ENCODE measurements at places on chromosomes 5 and 9. TPM values are rescaled to one million over a fixed set of nuclear protein-coding genes. Genes with fewer than 3 reads are reported as not detected.
A peak's percentile ranks its signal among the peaks of the same experiment; 100 is the strongest.

- no peak for DNase-seq
Observed at GRCh38 chr9:121972501-121972981, 120.6 kb downstream of the TTLL11 start.

- no peak for DNase-seq
Observed at GRCh38 chr5:24714746-24715145, 70.0 kb upstream of the CDH10 start.

GRCh38 chr5:133273661-133274596 is 222.1 kb downstream of the HSPA4 start:
- DNase-seq = no peak

- DNase-seq = no peak
Observed at GRCh38 chr5:98585661-98586310, 187.7 kb upstream of the RGMB start.

DNA sequence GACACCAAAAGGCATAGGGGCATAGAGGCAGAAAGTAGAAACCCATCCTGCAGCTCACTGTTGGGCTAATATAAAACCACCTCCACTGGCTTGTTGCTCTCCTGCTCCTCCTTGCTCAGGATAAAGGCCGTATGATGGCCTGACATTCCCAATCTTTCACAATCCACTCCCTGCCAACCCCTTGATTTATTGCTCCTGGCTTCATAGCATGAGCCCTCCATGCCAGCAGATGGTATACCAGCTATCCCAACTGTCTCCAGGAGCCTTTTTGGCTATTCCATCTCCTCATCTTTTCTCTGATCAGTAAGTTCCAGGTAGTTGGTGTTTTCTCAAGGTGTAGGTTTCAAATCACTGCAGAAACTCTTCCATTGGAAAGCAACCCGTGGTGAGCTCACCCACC is 128.8 kb downstream of the EGFLAM start:
- DNase-seq = no peak

DNA sequence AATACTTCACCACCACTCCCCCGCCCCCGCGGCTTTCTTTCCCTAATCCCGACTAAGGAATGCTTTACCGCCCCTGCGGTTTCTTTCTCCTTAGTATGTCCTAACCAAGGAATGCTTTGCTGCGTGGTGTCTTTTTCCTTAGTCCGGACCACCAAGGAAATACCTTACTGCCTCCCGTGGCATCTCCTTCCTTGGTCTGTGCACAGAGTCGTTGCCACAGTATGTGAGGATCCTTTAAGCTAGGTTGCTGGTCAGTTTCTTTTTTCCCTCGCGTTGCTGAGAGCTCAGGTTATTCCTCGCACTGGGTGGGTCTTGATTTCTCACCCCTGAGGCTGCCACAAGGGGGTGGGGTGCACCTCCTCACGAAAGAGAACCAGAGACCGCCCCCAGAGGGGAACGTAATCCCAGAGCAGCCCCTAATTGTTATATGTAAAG is 309.4 kb downstream of the NR3C1 start:
- no peak for DNase-seq

DNA sequence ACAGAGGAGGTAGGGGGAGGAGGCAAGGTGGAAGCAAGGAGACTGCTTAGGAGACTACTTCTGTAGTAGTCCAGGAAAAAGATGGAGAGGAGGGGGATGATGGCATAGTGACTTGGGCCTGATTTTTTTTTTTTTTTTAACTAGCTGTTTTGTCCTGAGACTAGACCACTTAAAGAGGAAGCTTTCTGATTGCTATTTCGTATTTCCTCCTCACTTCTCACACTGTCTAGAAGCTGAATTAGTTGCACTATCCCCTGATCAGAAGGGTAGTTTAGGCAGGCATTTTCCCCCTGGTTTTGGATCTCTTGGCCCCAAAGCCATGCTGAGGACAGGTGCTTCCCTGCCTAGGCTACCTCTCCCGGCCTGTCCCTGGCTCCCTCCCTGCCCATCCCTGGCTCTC is 14.9 kb downstream of the LARP1 start:
- no peak for DNase-seq

- no peak for DNase-seq
Observed at GRCh38 chr5:528629-529511, 4.6 kb upstream of the SLC9A3 start.

DNA sequence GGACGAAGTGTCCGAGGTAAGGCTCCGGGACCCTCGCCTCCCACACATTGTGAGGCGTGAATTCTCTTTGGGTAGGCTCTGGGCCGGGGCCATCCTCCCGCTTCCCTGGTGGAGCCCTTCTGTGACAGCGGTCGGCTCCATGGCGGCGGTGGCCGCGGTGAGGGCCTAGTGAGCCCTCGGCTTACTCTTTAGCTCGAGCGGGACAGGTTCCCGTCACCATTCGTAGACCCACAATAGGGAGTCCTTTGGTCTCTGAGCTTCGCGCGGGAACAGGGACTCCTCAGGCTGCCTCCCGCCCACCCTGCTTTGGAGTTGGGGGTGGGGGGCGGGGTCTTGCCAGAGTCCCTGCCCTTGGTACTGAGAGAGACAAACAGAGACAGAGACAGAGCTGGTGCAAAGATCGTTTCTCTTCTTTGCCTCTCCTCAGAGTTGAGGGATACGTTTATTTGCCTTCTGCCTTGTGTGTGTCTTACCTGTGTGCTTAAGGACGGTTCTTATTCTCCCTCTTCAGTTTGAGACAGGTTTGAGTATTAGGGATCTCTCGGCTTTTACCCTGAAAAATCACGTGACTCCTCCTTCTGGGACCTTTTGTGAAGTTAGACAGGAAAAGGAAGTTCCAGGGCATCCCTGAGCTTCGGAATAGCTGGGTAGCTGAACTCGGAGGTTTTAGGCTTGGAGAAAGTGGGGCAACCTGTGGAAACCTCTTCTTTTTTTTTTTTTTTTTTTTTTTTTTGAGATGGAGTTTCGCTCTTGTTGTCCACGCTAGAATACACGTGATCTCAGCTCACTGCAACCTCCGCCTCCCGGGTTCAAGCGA is 833 bp downstream of the ANKHD1 start:
- peak; percentile 78 for DNase-seq

DNA sequence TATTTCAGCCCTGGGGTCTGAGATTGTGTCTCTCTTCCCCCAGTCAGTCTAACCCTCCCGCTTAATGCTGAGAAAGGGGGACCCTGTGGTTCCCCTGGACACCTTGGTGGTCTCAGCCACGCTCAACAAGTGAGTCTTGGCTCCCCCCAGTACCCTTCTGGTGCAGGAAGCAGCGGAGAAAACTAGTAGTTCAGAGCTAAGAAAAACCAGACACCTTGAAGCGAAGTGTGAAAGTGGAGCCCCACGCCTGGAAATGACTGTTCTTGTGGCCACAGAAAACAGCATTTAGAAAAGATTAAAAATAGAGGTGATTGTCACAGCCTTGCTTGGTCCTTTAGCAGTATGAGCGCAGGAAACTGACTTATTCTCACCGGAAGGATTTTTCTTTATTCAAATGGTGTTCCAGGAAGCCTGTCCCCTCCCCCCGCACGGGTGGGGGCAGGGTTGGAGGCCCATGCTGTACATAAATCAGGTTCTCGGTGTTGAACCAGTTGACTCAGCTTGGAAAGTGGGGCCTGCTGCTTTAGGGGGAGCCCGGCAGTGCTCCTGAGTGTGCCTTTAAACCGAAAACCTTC is 8.1 kb downstream of the ARPC5L start:
- DNase-seq = peak; percentile 59

- DNase-seq = no peak
Observed at GRCh38 chr5:90248640-90249039, 160.9 kb downstream of the CETN3 start.

C7 gene
- 53.9 TPM for polyA plus RNA-seq

COQ4 gene
- polyA plus RNA-seq = 88.1 TPM

CBY3 gene
- 1.2 TPM for polyA plus RNA-seq

DMRTA1 gene
- polyA plus RNA-seq = 0.15 TPM

GRM6 gene
- 0.70 TPM for polyA plus RNA-seq

All from large intestine (tissue), 12 donors.